ENCODE measurements at places on chromosomes 12 and 14. TPM values are rescaled to one million over a fixed set of nuclear protein-coding genes. Genes with fewer than 3 reads are reported as not detected.

The SLC4A8 gene
- 0.89 TPM for total RNA-seq

The SGPP1 gene
- 10.1 TPM for total RNA-seq

The HOMEZ gene
- 6.3 TPM for total RNA-seq

The NKX2-1 gene
- not detected for total RNA-seq

The NOS1 gene
- total RNA-seq: not detected

The RNU6-8 gene
- total RNA-seq: not detected

The ANO4 gene
- total RNA-seq: not detected

The TUBA1B gene
- 2,914 TPM for total RNA-seq

The ARID2 gene
- 27.7 TPM for total RNA-seq

The NELL2 gene
- 61.9 TPM for total RNA-seq

GRCh38 chr12:97313471-97314190 lies 149.0 kb upstream of the RMST start:
- H3K36me3 ChIP-seq: no peaks in the 10 kb centered on the region
- no peak for DNase-seq
- H3K27ac ChIP-seq: no peak overlapping the region
- no peaks in the 10 kb centered on the region for H3K4me1 ChIP-seq
- no peak overlapping the region for H3K4me3 ChIP-seq
- H3K27me3 ChIP-seq: peaks cover 12% of the 10 kb centered on the region

GRCh38 chr12:112130441-112130998 lies 5.2 kb downstream of the TRAFD1 start:
- peak overlapping the region; percentile 88 for H3K27ac ChIP-seq
- H3K36me3 ChIP-seq: peaks cover 10% of the 10 kb centered on the region
- no peaks in the 10 kb centered on the region for H3K27me3 ChIP-seq
- H3K4me1 ChIP-seq: peaks cover 54% of the 10 kb centered on the region

DNA sequence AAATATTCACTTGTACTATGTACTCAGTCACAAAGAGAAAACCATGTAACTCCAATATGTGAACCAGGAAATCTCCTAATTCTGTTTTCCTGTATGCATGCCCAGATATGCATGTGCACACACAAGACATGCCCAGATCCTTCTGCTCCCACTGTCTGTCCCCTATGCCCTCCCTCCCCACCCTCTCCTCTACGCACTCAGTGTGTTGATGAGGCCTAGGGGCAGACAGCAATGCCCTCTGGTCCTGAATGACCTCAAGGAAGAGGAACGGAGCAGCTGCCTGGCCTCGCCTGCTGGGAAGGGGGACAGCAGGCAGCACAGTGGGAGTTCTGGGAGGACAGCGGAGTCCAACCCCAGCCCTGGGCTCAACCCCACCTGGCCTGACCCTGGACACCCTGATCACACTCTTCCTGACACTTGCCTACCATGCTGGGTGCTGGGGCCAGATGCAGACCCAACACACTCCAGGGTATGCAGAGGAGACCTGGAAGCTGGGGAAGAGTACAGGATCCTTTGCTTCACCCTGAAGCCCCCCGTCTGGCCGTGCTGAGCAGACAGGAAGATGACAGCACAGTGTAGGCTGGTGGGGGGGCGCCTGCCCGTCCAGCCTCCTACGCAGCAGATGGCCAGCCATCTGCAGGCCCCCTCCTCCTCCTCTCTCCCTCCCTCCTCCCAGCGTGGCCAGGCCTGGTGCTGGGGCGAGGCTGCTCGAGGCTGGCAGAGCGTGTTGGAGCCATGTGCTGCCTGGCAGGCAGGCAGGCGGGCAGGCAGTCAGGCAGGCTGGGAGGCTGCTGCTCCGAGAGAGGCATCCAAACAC lies 106.6 kb upstream of the NCOR2 start:
- no peak overlapping the region for H3K27ac ChIP-seq
- no peak for DNase-seq
- no peak overlapping the region for H3K4me3 ChIP-seq
- no peaks in the 10 kb centered on the region for H3K4me1 ChIP-seq

GRCh38 chr12:88185988-88186387 lies 43.9 kb downstream of the TMTC3 start:
- no peaks in the 10 kb centered on the region for H3K4me1 ChIP-seq
- H3K27ac ChIP-seq: no peak overlapping the region
- no peak for DNase-seq
- H3K27me3 ChIP-seq: no peaks in the 10 kb centered on the region

- no peaks in the 10 kb centered on the region for H3K36me3 ChIP-seq
- H3K27ac ChIP-seq: no peak overlapping the region
- DNase-seq: no peak
- no peak overlapping the region for H3K4me3 ChIP-seq
- peaks cover 5% of the 10 kb centered on the region for H3K27me3 ChIP-seq
These were observed 61.6 kb upstream of the PSMC1 start for GRCh38 chr14:90194706-90195105.

DNA sequence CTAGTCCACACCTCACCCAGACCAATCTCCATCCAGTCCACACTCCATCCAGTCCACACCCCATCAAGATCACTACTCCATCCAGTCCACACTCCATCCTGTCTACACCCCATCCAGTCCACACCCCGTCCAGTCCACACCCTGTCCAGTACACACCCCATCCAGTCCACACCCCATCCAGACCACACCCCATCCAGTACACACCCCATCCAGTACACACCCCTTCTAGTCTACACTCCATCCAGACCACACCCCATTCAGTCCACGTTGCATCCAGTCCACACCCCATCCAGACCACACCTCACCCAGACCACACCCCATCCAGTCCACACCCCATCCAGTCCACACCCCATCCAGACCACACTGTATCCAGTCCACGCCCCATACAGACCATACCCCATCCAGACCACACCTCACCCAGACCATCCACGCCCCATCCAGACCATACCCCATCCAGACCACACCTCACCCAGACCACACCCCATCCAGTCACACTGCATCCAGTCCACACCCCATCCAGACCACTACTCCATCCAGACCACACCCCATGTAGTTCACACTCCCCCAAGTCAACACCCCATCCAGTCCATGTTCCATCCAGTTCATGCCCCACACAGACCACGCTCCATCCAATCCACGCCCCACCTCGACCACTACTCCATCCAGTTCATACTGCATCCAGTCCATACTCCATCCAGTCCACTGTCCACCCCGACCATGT lies 116.6 kb upstream of the RTL1 start:
- DNase-seq: no peak
- no peaks in the 10 kb centered on the region for H3K36me3 ChIP-seq
- no peak overlapping the region for H3K27ac ChIP-seq

DNA sequence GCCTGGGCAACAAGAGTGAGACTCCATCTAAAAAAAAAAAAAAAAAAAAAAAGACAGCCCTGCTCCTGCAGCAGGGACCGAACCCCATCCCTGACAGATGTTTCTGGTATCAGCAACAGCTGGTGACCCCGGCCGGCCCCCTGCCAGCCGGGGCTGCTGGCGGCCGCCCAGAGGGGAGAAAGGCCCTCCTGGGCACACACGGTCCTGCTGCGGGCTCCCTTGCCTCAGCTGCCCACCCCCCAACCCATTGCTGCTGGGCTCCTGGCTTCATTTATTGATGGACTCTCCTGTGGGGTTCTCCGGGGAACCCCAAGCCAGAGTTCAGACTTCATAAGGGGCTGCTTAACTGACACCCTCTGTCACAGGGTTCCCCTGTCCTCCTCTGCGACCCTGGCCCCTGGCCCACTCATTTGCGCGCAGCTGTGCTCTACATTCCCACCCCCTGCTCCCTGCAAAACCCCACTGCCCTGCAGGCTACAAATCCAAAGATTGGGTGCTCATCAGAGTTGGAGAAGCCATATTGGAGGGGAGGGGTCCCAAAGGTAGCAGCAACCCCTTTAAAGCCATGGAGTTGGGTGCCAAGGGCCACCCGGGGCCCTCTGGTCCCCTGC lies 103.6 kb upstream of the RTL1 start:
- H3K27me3 ChIP-seq: peaks cover 37% of the 10 kb centered on the region
- no peaks in the 10 kb centered on the region for H3K36me3 ChIP-seq
- H3K27ac ChIP-seq: no peak overlapping the region
- DNase-seq: no peak

DNA sequence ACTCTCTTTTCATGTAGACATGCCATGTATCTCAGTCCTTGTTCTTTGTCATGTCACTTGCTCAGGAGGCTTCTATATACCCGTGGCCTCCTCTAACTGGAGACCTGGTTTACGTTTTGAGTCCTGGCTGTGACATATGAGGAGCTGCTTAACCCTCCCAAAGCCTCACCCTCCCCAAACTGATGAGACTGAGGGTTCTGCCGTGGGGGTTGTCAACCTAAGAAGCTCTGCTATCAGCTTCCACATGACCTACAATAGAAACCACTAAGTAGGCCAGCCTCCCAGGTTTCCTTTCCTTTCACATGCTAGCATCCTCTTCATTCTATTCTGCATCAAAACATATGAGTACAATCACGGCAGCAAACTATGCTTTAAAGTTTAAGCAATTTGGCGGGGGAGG lies 76.8 kb upstream of the WSCD2 start:
- DNase-seq: no peak
- H3K27ac ChIP-seq: no peak overlapping the region

DNA sequence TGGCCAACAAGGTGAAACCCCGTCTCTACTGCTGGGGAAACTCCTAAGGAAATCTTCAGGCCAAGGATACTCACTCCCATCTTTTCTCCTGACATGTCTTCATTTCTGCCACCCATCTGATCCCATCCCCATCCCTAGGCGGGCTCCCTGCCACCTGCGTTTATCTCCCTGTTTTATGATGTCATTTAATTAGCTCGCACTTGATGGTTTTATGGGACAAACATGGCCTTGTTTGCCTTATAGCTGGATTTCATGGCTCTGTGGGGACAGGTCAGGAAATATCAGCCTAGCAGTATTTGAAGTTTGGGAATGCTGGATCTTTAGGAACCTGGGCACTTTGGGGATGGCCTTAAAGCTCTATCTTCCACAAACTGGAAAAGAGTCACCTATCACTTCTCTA lies 88.5 kb upstream of the CISTR start:
- H3K4me1 ChIP-seq: no peaks in the 10 kb centered on the region
- no peaks in the 10 kb centered on the region for H3K36me3 ChIP-seq
- no peak overlapping the region for H3K4me3 ChIP-seq
- no peak overlapping the region for H3K27ac ChIP-seq

DNA sequence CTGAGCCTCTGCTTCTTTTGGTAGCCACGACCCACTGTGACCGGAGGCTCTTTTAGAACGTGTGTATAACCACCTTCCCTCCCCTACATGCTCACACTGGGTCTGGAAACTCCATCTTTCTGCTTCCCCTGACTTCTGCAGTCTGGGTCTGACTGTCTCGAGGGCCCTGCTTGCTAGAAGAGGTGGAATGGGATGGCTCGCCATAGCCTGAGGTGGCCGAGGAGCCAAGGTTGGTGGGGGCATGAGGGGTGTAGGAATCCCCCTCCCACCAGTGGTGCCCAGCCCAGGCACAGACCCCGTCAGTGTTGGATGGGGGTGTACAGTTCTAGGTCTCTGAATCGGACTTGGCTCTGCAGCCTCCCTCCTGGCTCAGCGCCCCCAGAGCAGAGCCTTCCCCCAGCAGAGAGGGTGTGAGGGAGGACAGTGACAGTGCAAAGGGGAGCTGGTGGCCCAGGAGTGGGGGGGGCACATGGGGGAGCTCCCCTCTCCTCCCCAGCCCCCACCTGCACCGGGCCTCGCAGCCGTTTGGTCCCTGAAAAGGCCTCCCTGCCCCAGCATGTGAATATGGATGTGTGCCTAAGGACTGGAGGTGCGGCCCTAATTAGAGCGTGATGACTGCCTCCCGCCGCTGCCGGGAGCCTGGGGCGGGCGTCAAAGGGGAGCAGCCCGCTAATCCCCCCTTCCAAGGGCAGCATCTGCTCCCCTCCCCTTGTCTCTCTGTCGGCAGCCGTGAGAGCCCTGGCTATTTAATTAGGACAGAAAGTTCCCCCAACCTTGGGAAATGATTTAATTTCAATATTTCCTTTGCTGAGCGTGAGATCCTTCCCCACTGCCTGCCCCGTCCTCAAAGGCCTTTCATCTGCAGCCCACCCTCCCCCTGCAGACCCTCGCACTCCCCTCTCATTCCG lies 196.2 kb upstream of the C14orf180 start:
- peaks cover 3% of the 10 kb centered on the region for H3K36me3 ChIP-seq
- H3K4me1 ChIP-seq: no peaks in the 10 kb centered on the region
- no peak overlapping the region for H3K4me3 ChIP-seq
- no peaks in the 10 kb centered on the region for H3K27me3 ChIP-seq
- DNase-seq: no peak

DNA sequence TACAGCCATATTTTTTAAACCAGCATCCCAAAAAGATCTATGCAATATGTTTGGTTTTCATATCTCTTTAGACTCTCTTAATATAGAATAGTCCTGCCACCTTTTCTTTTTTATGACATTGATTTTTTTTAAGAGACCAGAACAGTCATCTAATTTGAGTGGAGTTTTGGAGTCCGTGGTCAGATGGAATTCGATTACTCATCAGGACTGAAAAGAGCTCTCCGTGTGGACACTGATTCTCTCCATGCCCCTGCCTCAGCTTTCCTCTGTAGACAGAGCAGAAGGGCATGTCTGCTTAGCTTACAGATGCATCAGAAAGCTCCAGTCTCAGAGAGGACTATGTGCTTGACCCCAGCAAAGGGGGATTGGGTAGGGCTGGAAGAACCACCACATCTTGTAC lies 27.8 kb downstream of the SMCO2 start:
- no peak overlapping the region for H3K27ac ChIP-seq
- no peak overlapping the region for H3K4me3 ChIP-seq
- H3K4me1 ChIP-seq: peaks cover 15% of the 10 kb centered on the region
- no peaks in the 10 kb centered on the region for H3K27me3 ChIP-seq
- no peak for DNase-seq
- H3K36me3 ChIP-seq: peaks cover 7% of the 10 kb centered on the region

- peak overlapping the region; percentile 87 for H3K27ac ChIP-seq
- no peak overlapping the region for H3K4me3 ChIP-seq
- peaks cover 7% of the 10 kb centered on the region for H3K27me3 ChIP-seq
- H3K36me3 ChIP-seq: no peaks in the 10 kb centered on the region
- peaks cover 22% of the 10 kb centered on the region for H3K4me1 ChIP-seq
- peak; percentile 14 for DNase-seq
These were observed 3.1 kb upstream of the IGF1 start for GRCh38 chr12:102483466-102483865.

DNA sequence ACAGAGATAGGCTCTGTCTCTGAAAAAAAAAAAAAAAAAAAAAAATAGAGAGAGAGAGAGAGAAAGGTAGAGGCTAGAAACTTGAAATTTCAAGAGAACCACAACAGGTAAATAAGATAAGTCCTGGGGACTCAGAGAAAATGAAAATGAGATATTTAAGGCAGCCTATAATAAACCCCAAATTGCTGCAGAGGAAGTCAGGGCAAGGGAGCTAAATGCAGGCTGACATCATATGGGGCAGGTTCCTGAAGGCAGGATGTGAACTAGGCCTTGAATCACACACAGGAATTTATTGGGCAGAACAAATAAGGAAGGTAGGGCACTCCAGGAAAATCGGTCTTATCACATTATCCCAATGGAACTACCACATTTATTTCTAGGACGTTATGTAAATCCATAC lies 54.9 kb upstream of the NUDT4 start:
- no peaks in the 10 kb centered on the region for H3K27me3 ChIP-seq
- H3K4me3 ChIP-seq: no peak overlapping the region
- H3K4me1 ChIP-seq: no peaks in the 10 kb centered on the region
- H3K27ac ChIP-seq: peak overlapping the region; percentile 26
- H3K36me3 ChIP-seq: no peaks in the 10 kb centered on the region
- DNase-seq: no peak
